ENCODE measurements at places on chromosomes 1 and 21.
A peak's percentile ranks its signal among the peaks of the same experiment; 100 is the strongest.

- DNase-seq, result no peak
Measured at GRCh38 chr1:244730153-244730933, 77.4 kb downstream of the DESI2 start.

DNA sequence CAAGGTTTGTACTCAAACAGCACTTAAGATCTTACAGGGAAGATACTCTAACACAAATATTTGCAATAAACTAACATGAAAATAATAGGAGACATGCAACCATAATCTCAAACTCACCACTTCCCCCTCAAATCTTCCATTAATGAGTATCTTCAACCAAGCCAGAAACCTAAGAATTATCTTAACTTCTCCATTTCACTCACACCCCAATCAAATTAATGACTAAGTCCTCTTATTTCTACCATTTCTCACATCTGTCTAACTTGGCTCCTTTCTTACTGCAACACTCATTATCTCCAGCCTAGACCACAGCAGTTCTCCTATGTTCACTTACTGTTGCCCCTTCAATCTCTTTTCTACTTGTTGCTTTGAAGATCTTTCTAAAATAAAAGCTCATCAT lies 10.4 kb downstream of the RBBP5 start:
- DNase-seq, result no peak

DNA sequence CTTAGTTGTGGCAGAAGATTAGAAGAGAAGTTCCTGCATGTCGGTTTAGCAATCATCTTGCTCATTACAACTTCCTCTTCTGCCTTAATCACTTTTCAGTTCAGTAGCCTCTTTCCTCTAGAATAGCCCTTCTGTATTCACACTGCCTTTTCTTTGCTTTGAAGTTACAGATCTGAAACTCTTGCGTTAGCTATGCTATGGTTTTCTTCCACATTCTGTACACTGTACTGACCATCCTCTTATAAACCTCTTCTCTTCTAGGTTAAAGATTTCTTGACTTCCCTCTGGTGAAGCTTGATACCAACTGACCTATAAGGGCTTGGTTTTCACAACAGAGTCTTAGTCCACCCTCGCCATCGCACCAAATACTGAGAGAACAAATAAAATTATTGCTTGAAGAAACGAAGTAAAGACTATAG lies 35.0 kb downstream of the C21orf91 start:
- no peak for DNase-seq

GRCh38 chr1:108831225-108831624 lies 25.7 kb downstream of the AKNAD1 start:
- peak; percentile 71 for DNase-seq

DNA sequence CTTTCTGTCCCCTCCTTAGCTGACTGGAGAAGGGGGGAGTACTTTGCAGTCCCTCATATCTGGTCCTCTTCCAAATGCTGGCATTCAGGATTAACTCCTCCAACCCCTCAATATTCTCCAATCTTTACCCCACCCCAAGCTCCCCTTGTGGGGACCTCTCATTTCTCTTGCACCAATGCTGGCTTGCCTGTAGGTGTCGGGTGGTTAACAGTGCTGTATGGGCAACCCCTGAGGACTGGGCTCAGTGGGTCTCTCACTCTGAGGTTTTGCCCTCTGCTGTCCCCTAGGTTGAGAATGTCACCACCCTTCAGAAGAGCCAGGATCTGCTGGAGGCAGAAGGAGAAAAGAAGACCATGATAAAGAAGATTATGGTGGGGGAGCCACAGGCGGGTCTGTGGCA lies 27.0 kb downstream of the MROH7 start:
- DNase-seq, result no peak

- DNase-seq, result no peak
Measured at GRCh38 chr1:149928401-149928724, 760 bp upstream of the SF3B4 start.

- no peak for DNase-seq
Measured at GRCh38 chr1:234214129-234214910, 158.9 kb upstream of the COA6 start.

DNA sequence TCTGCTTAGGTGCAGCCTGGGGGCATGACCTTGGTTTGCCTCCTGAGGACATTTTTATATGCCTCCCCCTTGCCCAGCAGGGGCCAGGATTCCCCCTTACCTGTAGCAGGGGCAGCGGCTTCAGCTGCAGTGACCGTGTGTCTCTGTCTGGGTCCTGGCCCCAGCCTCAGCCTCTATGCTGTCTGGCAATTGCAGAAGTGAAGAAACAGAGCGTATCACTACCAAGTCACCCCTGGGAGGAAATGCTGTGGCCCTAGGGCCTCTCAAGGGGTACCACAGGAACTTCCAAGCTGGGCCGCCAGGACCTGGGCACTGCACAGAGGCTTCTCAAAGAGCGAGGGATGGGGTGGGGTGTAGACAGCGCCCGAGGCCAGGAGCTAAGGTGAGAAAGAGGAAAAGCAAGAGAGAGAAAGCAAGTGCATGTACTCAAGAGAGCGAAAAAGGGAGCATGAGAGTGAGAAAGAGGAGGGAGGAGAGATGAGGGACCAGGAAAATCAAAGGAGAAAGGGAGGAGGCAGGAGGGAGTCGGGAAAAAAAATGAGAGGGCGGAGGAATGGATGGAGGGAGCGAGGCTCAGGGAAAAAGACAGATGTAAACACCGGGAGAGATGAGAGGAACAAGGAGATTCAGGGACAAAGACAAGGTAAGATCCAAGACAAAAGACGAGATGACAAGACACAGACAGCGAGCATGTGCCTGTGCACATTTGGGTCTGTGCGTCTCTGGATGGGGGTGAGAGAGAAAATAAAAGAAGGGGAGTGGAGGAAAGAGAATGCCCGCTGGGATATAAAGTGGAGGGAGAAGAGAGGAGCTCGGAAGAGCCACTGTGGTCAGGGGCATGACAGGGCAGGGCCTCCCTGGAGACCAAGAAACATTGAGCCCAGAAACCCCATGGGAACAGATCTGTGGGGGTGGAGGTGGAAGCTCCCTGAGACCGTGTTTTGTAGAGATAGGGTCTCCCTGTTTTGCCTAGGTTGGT lies at the start of gene PTAFR:
PTAFR (minus strand) TSS at position 199 of the 979 bp plus-strand sequence. CDS start 25,669 bp downstream, outside the sequence.
- DNase-seq, result no peak

GRCh38 chr1:92872719-92873118 lies 40.9 kb downstream of the RPL5 start:
- DNase-seq, result no peak

DNA sequence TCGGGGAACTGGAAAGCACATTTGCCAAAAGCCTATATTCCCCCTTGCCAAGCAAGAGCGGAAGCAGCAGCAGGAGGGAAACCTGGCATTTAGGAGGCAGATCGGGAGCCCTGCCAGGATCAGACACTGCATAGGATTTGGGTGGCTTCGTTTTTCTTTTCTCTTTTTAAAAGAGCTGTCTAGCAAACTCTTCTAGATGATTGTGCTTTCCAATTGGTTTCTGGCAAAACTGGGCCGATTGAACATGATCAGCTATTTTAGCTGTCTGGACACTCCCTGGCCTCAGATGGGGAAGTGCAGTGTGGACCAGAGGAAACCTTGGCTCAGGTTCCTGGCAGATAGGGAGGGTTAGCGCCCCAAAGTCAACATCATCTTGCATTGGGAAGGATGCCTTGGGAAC lies 414.0 kb upstream of the KAZN start:
- DNase-seq, result no peak

DNA sequence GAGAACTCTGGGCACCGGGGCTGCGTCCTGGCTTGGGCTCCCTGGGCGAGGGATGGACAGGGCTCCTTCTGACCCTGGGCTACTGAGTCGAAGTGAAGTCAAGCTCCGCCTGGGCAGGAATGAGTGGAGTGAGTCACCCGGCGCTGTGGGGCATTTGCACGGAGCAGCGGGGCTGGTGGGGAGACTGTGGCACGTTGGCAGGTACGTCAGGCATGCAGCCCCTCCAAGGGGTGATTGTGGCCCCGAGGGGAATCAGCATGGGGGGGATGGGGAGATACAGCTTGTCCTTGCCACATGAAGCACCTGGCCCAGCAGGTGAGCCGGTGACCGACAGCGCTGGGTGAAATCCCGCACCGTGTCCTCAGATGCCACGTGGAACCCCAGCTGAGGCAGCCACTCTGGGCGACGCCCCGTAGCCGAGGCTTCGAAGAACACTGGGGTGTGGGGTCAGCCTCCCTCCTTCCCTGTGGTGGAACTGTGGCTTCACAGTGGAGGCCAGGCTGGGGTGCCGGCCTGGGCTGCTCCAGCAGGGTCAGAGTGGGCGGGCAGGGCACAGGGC lies 62.3 kb downstream of the COL18A1 start:
- no peak for DNase-seq

DNA sequence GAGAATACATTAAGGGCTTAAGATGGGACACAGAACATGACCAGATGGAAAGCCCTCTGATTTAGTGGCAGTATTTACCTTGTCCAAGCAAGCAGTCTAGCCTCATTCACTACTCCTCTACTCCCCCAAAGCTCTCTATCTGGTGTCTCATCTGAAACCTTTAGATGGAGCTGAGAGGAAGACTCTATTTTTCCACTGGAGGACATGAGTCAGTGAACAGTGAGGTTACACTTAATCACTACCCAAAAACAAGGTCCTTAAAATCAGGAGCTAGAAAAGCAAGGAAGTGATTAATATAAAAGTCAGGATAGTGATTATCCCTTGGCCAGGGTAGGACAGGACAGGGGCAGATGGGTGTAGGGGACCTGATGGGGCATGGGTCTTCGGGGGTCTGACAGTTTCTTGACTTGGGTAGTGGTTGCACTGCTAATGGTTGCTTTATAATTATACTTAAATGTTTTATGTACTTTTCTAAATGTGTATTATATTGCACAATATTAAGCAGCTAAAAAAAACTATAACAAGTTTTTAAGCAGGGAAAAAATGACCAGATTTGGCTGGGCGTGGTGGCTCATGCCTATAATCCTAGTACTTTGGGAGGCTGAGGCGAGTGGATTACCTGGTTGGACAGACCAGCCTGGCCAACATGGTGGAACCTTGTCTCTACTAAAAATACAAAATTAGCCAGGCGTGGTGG lies 3.0 kb downstream of the PTPN22 start:
- peak; percentile 64 for DNase-seq

DNA sequence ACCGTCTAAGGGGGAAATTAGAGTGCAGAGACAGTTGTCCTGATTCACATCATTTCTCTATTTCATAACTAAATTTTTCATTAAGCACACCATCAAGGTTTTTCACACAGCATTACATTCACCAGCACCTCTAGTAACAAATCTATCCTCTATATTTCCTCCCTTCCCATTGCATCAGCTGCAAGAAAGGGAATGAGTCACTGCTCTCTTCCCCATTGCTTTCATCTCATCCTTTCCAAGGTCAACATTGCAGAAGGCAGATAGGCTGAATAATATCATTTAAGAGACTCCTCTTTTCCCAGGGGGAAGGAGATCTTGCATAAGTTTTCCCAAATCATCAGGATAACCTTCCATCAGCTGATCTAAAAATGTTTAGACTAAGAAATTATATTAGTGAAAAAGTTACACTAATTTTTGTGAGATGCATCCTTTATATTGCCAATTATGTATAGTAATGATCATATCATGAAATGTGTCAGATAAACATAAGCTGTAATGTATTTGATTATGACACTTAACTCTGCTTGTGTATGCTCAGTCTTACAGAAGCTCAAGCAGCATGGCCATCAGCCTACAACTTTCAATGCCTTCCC lies 4.3 kb downstream of the INTS7 start:
- peak; percentile 76 for DNase-seq

DNA sequence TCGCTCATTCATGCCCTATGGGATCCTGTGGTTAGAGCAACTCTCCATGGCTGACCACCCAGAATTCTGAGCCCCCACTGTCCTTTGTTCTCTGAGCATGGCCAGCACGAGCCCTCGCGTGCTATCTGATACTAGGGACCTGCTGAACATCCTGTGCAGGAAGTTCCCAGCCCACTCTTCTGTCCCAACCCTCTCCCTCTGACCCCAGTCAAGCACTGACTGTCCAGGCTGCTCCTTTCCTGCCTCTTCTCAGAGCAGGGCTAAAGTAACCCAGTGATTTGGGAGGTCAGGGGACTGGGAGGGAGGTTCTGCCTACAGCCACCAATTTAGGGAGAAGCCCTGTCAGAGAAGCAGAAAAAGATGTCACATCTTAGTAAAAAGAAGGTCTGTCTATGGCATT lies 21.2 kb downstream of the CYP4B1 start:
- DNase-seq, result no peak

DNA sequence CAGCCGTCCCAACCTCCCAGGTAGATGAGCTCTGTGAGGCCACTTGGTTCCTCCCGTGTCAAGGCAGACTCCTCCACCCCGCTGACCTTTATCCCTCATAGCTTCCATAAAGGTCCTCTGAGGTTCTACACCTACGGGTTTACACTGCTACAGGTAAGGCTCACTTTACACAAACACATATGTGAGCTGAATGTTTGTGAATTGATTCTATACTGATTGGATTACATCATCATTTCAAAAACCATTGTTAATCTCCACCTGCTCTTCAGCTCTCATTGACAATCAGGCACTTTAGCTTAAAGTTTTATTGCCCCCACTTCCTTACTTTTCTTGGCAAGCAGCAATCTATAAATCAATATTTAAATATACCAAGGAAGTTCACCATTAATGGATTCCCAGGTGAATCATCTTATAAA lies 12.8 kb upstream of the RGS16 start:
- no peak for DNase-seq

- DNase-seq, result no peak
Measured at GRCh38 chr1:44640200-44640853, 34.0 kb downstream of the TMEM53 start.

DNA sequence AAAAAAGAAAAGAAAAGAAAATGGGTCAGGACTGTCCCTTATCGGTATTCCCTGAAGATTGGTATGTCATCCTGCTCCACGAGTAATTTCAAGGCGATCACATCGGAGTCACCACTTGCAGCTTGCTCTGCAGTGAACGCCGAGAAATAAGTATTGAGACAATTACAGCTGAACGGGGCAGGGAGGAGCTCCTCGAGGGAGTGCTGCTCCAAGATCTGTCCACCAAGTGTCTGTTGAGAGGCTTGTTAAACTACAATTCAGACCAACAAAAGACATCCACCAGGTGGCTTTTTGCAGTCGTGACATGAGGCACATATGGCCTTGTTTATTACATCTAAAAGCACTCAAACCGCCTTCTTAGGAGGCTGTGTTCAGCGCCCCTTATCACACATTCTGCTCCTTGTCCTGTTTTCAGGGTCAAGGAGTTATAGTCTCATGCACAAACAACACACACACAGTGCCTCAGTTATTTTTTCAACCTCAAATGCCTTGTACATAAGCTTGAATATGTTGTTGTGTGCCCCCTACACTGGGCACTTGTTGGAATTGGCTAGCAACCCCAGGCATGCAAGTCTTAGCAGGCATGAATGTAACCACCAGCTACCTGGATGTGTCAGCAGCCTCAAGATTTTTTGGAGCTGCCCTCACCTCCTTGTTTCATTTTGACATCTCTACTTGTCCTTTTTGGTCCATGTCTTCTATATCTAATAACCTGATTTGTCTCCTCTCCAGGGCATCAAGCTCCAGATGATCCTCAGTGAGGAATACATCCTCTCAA lies 13.0 kb upstream of the CD48 start:
- DNase-seq, result no peak

DNA sequence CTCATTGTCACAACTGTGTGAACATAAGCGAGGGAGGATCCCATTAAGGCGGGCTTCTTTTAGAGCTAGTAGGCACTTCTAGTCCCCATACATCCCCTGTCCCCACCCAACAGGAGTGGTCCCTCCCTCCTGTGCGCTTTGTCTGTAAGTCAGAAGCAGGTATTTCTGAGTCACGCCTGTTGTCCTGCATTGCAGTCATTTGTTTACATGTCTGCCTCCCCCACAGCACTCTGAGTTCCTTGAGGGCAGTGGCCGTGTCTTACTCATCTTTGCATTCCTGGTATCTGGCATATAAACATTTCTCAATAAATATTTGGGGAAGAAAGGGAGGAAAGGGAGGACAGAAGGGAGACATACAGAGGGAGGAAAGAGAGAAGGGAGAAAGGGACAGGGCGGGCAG lies 40.3 kb downstream of the PLEKHA6 start:
- DNase-seq, result peak; percentile 67
